ENCODE measurements at places on chromosomes 1 and 21.

GRCh38 chr1:164609089-164609488 is 50.1 kb downstream of the PBX1 start:
- DNase-seq: no peak

DNA sequence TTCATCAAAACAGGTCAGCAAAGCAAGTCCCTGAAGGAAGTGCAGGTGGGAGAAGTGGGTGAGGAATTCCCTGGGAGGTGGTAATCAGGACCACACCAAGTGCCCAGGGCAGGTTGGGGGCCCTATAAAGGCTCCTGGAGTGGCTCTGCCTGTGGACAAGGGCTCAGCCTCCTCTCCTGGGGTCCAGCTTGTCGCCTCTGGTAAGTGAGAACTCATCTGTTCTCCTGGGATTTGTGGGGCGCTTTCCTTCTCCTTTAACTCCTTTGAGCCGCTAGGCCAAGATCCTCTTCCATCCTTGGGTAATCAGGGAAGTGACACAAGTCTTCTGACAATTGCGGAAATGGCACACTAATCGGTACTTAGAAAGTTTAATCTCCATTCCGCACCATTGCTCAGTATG is at the start of gene SPRR4:
Gene SPRR4, plus strand, starts transcription at position 154 of the 400 bp plus-strand sequence. CDS start 1,243 bp downstream, outside the sequence.
- DNase-seq: no peak

DNA sequence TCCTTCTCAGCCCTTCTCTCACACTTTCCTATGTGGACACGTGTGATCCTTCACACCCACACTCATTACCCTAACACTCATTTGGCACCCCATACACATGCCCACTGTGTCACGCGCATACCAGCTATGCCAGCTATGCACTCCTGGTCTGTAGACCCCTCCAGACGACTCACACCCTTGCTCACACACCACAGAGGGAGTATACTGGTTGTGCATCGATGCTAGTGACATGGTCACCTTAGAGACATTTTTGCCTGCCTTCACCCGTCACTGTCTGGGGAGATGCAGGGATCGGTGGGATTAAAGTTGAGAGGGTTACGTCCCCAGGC is 8.3 kb upstream of the PPM1J start:
- DNase-seq: no peak

- DNase-seq: no peak
Measured at GRCh38 chr1:18004278-18004677, 103.3 kb upstream of the IGSF21 start.

DNA sequence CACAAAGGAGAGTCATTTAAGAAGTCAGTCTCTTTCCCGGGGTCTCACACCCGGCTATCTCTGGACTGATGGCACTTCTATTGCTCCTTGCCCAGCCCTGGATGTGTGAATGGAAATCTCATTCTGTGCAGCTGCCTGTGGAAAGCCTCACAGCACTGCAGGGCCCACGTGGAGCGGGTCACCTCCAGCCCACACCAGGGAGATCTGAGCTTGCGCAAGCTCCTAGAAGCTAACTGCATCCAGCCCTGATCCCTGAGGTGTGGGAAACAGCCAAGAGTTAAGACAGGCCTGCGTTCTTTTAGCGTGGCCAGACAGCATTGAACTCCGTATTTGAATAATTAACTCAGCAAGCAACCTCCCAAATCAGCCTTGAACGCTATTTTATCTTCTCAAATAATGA is 150.5 kb downstream of the LRIG2 start:
- no peak for DNase-seq

GRCh38 chr1:23037081-23037740 is 17.9 kb downstream of the KDM1A start:
- no peak for DNase-seq

GRCh38 chr1:55943012-55943411 is 636.4 kb downstream of the PLPP3 start:
- no peak for DNase-seq

All from cerebellar nuclear complex (tissue), 1 donor.